ENCODE measurements at places on chromosomes 16 and 17.

DNA sequence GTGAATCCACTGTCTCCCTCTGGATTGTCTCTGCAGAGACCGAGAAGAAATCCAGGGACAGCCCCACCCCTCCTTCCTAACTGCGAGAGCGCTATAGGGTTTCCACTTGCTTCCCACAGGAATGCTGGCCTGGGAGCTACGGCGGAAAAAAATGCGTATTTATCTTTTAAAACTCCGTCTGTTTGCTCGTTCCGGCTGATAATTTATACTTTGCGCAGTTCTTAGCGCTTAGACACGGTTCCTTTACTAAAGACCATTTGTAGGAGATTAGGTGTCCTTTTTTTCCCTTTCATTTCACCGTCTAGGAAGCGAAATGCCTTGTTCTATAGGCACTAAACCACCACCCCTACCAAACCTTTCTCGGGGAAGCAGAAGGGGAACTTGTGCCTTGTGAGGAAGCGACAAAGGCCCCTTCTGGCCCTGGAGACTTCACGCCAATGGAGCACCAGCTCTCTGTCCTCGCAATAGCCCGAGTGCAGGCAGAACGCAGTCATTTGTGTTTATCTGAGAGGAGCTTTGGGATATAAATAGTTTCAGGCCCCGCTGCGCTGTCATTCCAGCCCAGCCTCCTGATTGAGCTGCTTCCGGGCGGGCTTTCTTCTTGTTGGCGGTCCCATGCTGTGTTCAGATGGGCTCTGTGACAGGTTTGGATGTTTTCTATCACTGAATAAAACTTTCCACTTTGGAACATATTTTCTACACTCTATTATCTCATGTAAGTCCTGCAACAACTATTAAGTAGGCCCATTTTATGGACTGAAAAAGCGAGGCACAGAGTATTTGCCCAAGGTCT, 791 bp upstream of the SUPT4H1 start:
- DNase-seq, result peak; percentile 34

GRCh38 chr16:72085002-72085401, 8.4 kb downstream of the TXNL4B start:
- peak; percentile 41 for DNase-seq

GRCh38 chr17:29368926-29369325, 21.2 kb upstream of the TAOK1 start:
- DNase-seq, result no peak

GRCh38 chr17:76421044-76421407, 31.9 kb downstream of the UBE2O start:
- DNase-seq, result no peak

DNA sequence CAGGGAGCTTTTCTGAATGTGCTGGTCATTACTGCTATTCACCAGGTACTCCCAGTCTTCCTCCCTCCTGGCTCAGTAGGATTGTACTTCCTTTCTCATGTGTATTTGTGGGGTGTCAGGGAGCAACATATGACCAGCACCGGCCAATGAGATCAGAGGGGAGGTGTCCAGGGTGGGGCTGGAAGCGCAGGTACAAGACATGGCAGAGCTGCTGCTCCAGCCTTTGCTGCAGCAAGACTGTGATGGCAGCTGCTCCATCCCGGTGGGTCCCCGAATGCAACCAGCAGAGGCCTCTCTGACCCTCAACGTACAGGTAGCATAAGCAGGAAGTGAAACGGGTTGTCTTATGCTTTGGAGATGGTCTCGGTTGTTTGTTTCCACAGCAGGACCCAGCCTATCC, 53.8 kb upstream of the CACNG5 start:
- no peak for DNase-seq

DNA sequence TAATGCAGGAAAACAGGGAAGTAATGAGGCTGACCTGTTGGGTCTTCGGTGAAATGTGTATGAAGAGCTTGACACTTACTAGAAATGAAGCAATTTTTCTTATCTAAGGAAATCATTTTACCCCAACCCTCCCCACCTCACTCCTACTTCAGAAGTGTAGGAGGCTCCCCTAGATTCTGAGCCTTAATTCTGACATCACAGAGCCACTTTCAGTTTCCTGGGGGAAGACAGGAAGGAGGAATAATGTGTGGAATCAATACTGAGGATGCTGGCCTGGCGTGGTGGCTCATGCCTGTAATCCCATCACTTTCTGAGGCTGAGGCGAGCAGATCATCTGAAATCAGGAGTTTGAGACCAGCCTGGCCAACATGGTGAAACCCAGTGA, 20.3 kb downstream of the FBRS start:
- no peak for DNase-seq

GRCh38 chr17:42674755-42675347, 1.9 kb downstream of the PLEKHH3 start:
- DNase-seq, result no peak

All from posterior cingulate gyrus (tissue), 11 donors.